ENCODE measurements at places on chromosomes 4 and X.
A peak's percentile ranks its signal among the peaks of the same experiment; 100 is the strongest.

DNA sequence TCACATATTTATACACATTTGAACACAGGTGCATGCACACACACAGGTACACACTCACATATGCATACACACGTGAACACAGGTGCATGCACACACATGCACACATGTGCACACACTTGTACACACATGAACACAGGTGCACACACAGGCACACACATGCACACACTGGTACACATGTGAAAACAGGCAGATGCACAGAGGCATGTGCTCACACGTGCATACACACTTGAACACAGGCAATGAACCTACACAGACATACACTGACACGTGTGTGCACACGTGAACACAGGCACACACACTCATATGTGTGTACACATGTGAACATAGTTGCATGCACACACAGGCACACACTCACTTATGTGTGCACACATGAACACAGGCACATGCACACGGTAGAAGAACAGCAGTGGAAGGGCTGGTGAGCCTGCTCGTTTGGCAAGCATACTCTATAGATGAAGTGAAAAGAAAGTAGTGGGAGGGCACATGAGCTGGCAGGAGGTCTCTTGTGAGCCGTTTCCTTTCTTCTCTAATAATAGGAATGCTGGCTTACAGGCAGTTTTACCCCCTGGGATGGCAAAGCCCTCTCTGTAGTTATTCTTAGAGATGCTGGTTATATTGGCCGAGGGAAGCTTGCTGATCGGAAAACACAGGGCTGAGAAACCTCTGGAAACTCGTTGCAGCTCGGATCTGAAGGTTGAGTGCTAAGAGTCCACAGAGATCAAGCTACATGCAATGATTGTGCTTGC, 279.6 kb upstream of the CLNK start:
- no peak for DNase-seq

GRCh38 chr4:7645158-7645557, 210.4 kb upstream of the PSAPL1 start:
- no peak for DNase-seq

DNA sequence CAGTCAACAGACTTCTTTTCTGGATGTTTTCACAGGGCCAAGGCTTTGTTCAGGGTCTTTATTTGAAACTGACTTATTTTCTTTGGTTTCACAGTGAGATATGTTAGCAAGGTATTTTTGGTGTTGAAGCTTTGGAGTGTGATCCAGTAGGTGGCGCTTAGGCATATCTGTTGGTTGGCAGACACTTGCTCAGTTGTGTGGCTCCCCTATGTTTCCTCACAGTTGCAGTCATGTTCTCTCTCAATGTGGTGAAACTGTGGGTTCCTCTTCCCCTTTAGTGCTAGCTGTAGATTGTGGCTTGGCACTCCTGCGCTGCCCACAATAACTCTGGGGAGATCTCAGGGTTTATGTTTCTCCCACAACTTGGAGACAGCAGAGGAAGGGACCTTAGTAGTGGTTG, 460.8 kb downstream of the SLITRK2 start:
- no peak for DNase-seq

- DNase-seq: no peak
Observed at GRCh38 chr4:85905761-85906160, 430.8 kb downstream of the ARHGAP24 start.

- DNase-seq: peak; percentile 23
Observed at GRCh38 chr4:22356987-22357596, 158.8 kb downstream of the ADGRA3 start.

GRCh38 chrX:130594453-130594916, 192.7 kb downstream of the RBMX2 start:
- no peak for DNase-seq

GRCh38 chr4:10204401-10205058, 87.9 kb upstream of the WDR1 start:
- DNase-seq: no peak

DNA sequence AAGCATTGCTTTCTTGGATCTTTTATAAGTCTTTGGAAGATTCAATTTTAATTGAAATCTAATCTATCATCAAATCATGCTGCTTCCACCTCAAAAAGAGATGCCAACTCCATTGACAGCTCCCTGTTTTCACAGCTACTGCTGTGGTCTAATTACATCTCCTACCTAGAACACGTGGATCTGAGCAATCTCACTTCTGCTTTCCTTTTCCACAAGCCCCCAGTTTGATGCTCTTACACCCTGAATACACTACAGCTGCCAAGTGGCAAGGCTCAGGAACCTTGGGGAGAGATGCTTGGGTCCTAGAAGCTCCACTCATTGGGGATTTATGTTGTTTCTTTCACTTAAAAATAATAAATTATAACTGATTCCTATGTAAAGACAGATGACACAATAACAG, 172.0 kb downstream of the CFAP299 start:
- no peak for DNase-seq

DNA sequence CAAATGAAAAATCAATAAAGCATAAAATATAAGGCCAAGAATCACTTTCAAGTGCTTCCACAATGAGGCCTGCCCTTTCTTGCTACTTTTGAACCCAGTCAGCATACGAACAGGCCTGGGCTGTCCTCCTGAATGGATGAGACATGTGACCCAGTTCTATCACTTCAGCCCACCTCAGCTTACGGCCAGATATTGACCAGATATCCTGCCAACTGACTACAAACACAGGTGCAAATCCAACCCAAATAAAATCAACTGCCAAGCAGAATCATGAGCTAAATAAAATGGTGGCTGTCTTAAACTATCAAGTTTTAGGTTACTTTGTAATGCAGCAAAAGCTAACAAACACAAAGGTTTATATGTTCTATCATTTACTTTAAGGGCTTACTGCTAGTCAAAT, 53.7 kb downstream of the PDS5A start:
- no peak for DNase-seq

DNA sequence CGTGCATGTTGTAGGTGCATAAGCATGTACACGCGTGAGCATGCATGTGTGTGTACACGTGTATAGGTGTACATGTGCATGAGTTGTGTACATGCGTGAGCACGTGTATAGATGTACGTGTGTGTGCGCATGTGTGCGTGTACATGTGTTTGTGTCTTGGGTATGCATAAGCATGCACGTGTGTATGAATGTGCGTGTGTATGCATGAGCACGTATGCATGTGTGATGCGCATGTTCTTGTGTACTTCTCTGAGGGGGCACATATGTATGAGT, 9.0 kb downstream of the NAT8L start:
- DNase-seq: no peak

GRCh38 chr4:29058531-29058930, 1661.6 kb upstream of the PCDH7 start:
- no peak for DNase-seq

GRCh38 chr4:122689972-122690371, 42.5 kb upstream of the BBS12 start:
- DNase-seq: no peak

DNA sequence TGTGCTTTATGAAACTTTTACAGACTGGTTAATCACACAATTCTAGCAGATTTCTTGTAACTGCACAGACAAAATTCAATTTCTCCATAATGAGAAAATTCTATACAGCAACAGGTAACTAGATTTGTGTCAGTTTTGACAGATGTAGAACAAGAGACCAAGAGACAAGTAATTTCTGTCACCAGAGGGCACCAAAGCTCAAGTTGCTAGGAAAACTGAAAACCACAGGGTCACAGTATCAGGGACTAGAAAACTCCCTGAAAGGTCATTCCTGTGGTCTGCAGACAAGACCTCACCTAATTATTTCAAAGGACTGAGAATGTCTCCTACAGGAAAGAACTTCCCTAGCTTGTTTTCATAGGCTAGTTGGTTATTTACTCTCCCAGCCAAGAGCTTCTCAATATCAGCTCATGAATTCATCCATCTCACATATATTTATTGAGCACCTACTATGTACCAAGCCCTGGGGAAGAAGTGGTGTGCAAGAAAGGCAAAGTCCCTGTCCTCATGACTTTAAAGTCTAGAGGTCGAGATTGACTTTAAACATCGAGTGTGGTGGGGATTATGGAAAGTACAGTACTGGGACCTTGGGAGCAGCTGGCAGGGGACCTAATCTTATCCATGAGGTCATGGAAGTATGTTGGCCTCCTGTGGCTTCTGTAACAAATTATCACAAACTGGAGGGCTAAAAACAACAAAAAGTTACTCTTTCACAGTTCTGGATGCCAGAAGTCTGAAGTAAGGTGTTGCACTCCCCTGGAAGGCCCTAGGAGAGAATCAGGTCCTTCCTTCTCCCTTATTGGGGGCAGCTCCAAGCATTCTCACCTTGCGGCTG, 47.8 kb upstream of the SETD7 start:
- DNase-seq: peak; percentile 33

- DNase-seq: no peak
Observed at GRCh38 chrX:19063030-19063429, 59.2 kb downstream of the ADGRG2 start.

- no peak for DNase-seq
Observed at GRCh38 chrX:49291615-49292337, 11.7 kb upstream of the GAGE10 start.

DNA sequence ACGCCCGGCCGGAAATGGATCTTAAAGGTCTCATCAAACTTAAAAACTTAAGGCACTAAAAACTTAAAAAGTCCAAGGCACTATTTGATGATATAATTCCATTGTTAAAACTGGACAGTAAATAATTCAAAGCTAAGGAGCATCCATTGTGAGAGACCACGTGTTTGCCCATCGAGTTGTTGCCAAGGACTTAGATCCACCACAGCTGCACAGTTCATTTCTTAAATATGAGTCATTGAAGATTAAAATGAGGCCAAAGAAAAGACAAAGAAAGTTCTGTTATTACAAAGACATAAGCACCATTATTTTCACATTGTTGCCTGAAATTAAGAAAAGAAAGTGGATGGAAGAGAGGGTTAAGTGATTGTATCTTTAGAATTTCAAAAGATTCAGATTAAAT, 411.5 kb upstream of the FTHL17 start:
- no peak for DNase-seq

DNA sequence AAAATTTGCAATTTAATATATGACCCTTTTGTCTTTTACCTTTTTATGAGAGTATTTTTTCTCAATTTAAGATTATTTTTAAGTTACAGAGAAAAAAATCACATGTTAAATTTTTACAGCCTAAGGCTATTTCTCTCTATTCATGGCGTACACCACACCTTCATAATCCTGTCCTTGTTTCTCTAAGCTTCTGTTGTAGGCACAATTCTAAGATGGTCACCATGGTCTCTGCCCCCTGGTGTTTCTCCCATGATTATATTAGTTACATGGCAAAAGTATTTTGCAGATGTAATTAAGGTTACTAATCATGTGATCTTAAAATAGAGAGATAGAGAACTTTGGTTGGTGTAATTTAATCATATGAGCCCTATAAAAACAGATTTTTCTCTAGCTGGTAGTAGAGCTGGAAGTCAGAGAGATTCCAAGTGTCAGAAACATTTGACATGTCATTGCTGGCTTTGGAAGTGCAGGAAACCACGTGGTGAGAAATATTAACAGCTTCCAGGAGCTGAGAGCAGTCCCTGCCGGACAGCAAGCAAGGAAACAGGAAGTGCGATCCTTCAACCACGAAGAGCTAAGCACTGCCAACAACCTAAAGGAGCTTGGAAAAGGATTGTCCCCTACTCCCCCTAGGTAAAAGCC, 89.8 kb downstream of the EIF4E start:
- no peak for DNase-seq

DNA sequence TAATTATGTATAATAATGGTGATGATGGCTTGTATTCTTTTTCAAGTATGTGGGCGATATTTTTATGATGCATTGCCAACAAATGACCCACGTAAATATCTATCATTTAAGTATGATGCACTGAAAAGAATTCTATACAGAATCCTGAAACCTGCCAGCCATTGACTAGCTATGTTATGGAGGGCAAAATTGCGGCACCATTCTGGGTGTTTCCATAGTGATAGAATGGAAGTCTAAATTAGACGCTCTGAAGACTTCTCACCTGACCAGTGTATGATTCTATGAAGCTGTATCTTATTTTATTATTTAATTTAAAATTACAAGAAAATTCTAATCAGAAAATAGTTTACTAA, 677 bp upstream of the CENPC start:
- peak; percentile 43 for DNase-seq

GRCh38 chr4:181443021-181443420, 800.2 kb upstream of the TENM3 start:
- DNase-seq: no peak

DNA sequence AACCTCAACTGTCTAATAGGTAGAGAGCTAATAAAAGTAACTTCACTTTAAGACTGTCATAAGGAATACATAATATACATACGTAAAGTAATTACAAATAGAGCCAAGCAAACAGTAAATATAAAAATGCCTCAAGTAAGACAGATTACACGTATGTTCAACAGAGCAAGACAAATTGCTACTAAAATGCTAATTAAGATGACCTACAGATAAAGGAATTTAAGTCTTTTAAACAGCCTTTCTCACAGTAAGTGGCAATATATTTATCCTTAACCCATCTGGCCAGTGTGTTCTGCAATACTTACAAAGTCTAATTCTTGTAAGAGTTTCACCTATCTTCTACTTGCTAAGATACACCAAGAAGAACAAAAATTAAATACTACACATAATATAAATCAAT, 12.7 kb downstream of the G3BP2 start:
- no peak for DNase-seq

- no peak for DNase-seq
Observed at GRCh38 chr4:109327641-109328040, 25.2 kb upstream of the COL25A1 start.

- DNase-seq: no peak
Observed at GRCh38 chr4:186624951-186625350, 69.6 kb upstream of the MTNR1A start.

DNA sequence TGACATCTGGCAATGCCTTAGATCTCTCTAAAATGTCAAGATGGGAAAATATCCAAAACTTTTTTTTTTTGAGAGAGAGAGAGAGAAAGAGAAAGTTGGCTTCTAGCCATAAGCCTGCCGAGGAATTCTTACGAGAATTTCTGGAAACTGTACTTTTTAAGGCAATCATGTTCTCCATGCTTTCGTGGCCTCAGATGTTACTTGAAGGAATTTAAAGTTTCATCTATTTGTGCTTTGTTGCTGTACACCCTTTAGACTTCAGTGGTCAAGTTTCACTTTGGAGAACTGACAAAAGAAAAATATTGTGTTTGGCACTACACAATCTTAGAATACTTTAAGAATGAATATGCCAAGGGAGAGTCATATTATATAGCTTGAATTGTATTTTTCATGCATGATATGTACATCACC, 53.9 kb downstream of the FAT4 start:
- no peak for DNase-seq

- DNase-seq: no peak
Observed at GRCh38 chr4:13097971-13098370, 386.2 kb downstream of the RAB28 start.

DNA sequence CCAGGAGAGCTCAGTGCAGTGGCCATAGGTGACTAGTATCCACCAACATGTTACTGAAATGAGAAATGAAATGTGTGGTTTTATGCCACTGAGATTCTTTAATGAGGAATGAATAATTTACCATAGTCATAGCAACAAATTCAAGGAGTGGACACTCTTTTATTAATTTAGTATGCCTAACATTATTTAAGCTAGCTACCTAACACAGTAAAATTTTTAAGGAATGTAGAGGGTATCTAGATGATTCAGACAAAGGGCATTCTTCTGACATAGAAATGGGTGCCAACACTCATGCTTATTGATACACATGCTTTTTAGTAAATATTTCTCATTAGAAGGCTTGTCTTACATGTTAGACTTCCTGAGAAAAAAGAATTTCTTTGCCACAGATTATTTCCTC, 33.3 kb upstream of the SULT1B1 start:
- no peak for DNase-seq

Measured in NCI-H526 treated with DMSO at 0.1 percent for 48 hours (cell line).